ENCODE measurements at places on chromosomes 11 and 22. TPM values are rescaled to one million over a fixed set of nuclear protein-coding genes. Genes with fewer than 3 reads are reported as not detected.

The BEST1 gene
- 0.91 TPM for total RNA-seq

The SCGB1A1 gene
- not detected for total RNA-seq

The HEPACAM gene
- total RNA-seq: not detected

The TRIM6 gene
- total RNA-seq: 8.9 TPM

The UBQLN3 gene
- not detected for total RNA-seq

The MAPK8IP1 gene
- 5.7 TPM for total RNA-seq

The KCNK7 gene
- 1.4 TPM for total RNA-seq

The SLC22A6 gene
- total RNA-seq: not detected

The TTC12 gene
- total RNA-seq: 6.2 TPM

The RFPL1 gene
- not detected for total RNA-seq

The BTG4 gene
- total RNA-seq: 0.12 TPM

The TAF10 gene
- 178 TPM for total RNA-seq

The LGR4 gene
- 18.7 TPM for total RNA-seq

The RTN4RL2 gene
- 129 TPM for total RNA-seq

Measured in A549 treated with RU486 at 1 μM for 4 hours (cell line).